ENCODE measurements at places on chromosomes 6 and 20.

GRCh38 chr20:46260480-46260879 is 47.8 kb downstream of the CDH22 start:
- no peak for DNase-seq

DNA sequence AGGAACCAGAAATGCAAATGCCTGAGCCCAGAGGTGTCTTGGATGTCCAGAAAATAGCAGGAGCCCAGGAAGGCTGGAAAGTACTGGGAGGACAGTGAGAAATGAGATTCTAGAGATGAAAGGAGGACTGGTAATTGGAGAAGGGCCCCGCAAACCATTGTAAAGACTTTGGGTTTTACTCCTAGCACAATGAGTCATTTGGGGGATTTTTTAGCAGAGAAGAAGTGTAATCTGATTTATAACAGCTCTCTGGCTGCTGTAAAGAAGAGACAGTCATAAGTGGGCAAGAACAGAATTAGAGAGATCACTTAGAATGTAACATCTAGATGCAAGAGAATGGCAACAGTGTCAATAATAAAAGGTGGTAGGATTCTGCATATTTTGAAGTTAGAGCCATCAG is 40.2 kb downstream of the SLC35F1 start:
- DNase-seq: no peak

DNA sequence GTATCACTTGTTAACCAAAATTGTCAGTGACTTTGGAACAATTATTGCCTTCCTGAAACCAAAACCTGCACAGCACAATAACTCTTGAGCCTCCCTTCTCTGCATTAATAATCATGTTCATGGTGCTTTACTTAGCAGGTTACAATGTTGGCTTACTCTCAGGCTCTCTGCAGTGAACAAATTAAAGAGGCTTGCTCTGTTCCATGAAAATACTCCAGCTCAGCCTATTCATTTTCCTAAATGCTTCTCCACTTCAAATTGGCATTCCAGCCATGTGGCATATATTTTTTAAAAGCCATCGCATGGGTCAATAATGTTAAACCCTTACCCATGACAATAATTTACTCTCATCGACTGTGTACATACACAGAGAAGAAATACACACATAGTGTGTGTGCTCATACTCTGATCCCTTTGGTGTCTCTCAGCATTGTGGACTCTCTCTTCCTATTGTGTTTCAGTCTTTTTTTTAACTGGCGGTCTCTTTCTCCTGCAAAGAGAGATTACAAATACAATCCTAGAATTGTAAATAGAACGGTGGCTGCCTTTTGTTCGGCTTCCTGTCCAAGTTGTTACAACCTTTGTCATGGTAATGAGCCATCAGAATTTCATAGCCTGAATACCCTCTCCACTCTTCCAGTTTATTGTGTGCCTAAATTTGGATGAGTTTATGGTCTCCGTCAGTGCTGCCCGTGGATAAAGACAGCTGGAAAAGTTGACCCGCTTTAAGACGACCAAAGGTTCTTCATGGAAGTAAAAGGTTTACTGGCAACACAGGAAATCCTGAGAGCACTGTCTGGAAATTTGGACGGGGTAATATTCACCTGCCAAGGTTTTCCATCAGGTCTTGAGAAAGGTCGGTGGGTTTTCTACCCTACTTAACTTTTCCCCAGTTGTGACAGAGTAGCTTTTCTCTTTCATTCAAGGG is 263.6 kb downstream of the CD83 start:
- DNase-seq: no peak

DNA sequence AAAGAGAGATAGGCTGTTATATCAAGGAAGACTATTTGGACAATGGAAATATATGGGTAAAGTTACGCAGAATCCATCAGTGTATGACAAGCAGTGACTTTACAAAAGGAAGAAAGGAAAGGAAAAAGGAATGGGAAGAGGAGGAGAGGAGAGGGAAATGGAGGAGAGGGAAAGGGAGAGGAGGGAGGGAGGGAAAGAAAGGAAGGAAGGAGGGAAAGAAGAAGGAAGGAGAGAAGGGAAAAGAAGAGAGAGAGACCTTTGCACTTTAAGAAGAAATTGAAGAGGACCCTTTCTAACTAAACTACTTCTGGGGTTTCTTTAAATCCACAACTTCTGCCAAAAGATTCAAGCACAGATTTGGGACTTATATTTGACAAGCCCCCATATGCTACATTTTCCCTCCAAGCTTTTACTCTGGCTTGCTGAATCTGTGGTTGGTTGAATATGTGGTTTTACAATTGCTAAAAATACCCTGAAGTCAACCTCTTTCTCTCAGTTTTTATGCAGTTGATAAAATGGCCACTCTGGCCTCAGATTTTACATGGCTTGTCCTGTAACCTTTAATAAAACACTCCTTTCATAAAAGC is 120.8 kb upstream of the RAB32 start:
- no peak for DNase-seq

DNA sequence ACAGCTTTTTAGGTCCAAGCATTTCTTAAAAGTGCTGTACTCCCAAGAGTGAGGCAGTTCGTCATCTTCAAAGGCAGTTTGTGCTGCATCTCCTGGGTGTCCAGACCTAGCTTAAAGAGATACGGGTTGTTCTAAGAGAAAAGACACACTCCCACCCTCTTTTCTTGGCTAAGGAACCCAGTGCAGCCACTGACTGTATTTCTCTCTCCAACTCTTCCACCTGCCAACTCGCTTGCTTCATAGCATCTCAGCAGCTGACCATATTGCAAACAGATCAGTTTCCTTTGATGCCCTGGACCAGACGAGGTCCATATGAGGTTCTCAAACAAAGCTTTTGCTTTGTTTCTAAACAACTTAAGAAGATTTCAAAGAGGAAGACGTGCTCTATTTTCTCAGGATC is 101.1 kb downstream of the ISM1 start:
- no peak for DNase-seq

DNA sequence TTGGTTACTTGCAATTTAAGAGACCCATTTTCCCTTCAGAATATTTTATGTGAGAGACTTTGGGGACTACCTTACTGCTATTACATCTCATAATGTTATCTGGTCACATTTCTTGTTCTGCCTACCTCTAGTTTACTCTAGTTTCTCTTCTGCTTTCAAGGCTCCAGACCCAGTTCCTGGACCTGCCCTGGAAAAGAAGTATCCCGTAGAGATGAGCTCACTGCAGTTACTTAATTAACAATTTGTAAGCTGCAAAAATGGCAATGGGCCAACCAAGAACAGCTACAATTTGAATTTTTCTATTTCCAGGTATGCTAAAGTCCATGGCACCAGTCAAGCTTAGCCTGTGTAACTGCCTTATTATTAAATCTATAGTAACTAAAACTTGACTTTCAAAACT is 25.0 kb downstream of the TAB2 start:
- no peak for DNase-seq

DNA sequence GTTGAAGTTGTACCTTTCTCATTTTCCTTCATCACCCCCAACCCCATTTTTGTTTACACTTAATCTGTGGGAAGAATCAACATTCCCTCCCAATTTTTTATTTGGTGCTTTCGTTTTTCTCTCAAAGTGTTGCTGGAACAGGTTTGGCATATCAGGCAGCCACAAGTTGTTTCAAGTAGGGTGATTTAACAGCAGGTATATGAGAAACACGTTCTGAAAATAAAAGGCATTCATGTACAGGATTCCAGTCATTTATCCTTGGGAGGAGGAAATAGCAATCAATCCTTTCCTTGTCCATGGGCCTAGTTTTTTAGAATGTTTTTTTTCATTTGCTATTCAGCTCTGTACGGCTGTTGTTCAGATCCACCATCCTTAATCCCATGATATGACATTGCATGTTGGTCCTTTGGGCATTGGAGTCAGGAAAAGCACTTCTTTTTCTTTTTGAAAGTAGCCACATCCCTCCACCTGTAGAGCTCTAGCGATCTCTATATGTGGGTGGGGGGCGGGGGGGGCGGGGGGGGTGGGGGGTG is 120.2 kb downstream of the JARID2 start:
- DNase-seq: no peak

- DNase-seq: peak; percentile 10
Measured at GRCh38 chr6:13355043-13355945, 27.0 kb upstream of the TBC1D7 start.

Measured in naive thymus-derived CD4-positive, alpha-beta T cell (primary cell).